ENCODE measurements at places on chromosomes 3 and 15. TPM values are rescaled to one million over a fixed set of nuclear protein-coding genes. Genes with fewer than 3 reads are reported as not detected.

The COL7A1 gene
- 1.9 TPM for total RNA-seq

The CRYGS gene
- total RNA-seq, result 5.5 TPM

The FETUB gene
- total RNA-seq, result not detected

The GLDN gene
- not detected for total RNA-seq

The NSMCE3 gene
- 9.0 TPM for total RNA-seq

The GP5 gene
- 1.9 TPM for total RNA-seq

The TM4SF18 gene
- not detected for total RNA-seq

The POTEB2 gene
- not detected for total RNA-seq

The SEMA3B gene
- total RNA-seq, result 1.2 TPM

The CCR8 gene
- total RNA-seq, result 11.3 TPM

The PPP2R3A gene
- 0.05 TPM for total RNA-seq

The ZNF501 gene
- total RNA-seq, result 1.2 TPM

The GOLGA6L7 gene
- not detected for total RNA-seq

The SFMBT1 gene
- total RNA-seq, result 34.2 TPM

The COLQ gene
- 3.6 TPM for total RNA-seq

The CPN2 gene
- total RNA-seq, result not detected

The GOLGA8J gene
- not detected for total RNA-seq

The GOLGA6L10 gene
- total RNA-seq, result 0.37 TPM

The DUOXA1 gene
- total RNA-seq, result not detected

The CCRL2 gene
- 6.8 TPM for total RNA-seq

The SCAANT1 gene
- total RNA-seq, result not detected

The FOXB1 gene
- total RNA-seq, result 1.6 TPM

The ZNF860 gene
- 0.10 TPM for total RNA-seq

The LRRC58 gene
- total RNA-seq, result 23.4 TPM

The ZIC1 gene
- total RNA-seq, result not detected

The HESX1 gene
- total RNA-seq, result not detected

The TTLL13 gene
- total RNA-seq, result 1.4 TPM

The KCNMB3 gene
- total RNA-seq, result 1.0 TPM

The ITPKA gene
- total RNA-seq, result 2.1 TPM

The DUOXA2 gene
- total RNA-seq, result not detected

The SLC9C1 gene
- not detected for total RNA-seq

The TRPM1 gene
- total RNA-seq, result not detected

The TTC23 gene
- 2.5 TPM for total RNA-seq

The C3orf85 gene
- not detected for total RNA-seq

The OIP5 gene
- total RNA-seq, result 14.5 TPM
